ENCODE measurements at places on chromosomes 13 and 19.

- DNase-seq: no peak
Observed at GRCh38 chr13:48333976-48334375, 30.4 kb downstream of the RB1 start.

GRCh38 chr19:38417544-38418506, 8.2 kb downstream of the RASGRP4 start:
- DNase-seq: no peak

GRCh38 chr13:51998723-51999509, 12.3 kb downstream of the ATP7B start:
- DNase-seq: no peak

GRCh38 chr13:101210774-101211173, 205.5 kb downstream of the NALCN start:
- no peak for DNase-seq

GRCh38 chr13:43838909-43839308, 40.6 kb downstream of the CCDC122 start:
- no peak for DNase-seq

DNA sequence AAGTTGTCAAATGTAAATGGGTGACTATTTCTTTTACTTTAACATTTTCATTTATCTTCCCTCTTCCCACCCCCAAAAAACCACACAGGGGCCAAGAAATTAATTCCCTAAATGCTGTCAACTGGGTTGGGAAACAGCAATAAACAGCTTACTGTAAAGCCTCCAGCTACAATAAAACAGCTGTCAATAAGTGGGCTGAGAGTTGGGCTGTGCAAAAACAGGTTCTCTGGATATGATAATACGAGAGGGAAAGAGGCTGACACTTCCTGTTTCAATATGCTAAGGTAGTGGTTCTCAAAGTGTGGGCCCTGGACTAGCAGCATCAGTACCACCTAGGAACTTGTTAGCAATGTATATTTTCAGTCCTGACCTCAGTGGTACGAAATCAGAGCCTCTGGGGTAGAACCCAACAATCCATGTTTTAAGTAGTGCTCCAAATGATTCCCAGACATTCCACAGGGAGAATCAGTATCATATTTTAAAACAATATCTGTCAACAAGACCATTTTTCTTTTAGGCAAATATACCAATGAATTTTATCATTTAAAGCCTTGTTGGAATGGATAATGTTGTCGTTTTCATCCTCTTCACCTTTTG, 8.4 kb downstream of the PCDH9 start:
- DNase-seq: no peak

DNA sequence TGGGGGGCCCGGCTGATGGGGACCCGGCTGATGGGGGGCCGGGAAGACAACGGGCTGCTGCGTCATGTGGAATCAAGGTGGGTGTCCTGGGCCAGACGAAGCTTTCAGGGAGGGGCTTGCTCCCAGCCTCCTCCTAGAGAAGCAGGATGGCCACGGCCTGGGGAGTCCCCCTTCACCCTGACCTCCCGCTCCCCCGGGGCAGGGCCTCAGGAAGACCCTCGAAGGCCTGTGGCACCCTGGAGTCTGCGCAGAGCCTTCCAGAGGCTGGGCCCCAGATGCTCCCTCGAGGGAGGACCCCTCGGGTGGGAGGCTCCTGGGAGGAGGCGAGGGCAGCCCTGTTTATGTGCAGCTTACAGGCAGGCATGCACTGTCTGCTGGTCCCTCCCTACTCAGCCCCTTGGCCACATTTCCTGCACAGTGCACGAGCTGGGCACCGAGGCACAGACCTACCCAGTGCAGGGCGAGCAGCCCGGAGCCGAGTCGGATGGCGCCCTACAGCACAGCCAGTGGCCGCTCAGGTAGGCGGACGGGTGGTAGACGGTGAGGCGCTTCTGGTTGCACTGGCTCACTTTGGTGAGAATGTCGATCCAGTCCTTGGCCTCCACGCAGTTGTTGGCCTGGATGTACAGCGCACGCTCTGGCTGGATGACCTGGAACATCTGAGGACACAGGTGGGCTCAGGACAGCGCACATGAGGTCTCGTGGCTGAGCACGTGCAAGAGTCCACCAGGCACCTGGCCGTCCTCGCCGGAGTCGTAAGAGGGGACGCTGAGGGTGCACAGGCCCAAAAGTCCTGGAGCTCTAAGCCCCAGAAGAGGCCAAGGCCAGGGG, 22.4 kb upstream of the C13orf46 start:
- no peak for DNase-seq

DNA sequence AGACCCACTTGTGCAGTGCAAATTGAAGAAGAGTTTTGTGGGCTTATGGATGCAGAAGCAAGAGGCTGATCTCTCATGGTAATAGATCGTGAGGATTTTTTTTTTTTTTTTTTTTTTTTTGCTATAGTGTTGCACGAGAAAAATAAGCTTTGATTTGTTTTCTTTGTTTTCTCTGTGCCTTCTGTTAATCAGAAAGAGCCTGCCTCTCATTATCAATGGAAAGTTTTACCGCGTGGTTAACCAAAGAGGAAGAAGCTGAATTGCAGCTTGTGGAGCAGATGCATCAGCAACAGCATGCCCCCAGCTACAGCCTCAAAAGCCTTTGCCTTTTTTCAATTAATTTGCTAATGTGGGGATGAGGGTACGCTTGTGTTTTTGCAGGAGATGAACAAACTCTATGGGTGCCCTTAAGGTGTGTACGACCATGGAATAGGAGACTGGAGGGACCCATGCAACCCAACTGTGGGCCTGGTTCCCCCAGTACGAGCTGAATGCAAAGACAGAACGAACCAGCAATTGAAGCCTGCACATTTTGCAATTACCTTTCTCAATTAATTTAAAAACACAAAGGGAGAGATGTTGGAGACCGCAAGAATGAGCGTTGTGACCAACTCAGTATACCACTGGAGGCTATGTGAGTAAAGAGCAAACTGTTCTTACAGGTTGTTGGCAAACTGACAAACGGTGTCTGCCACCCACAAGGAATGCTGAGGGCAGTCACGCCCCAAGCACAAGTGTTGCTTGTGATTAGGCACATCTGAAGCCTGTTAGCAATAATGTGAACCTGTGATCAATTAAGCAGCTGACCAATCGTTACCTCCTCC, 58.6 kb upstream of the SPRY2 start:
- DNase-seq: no peak

DNA sequence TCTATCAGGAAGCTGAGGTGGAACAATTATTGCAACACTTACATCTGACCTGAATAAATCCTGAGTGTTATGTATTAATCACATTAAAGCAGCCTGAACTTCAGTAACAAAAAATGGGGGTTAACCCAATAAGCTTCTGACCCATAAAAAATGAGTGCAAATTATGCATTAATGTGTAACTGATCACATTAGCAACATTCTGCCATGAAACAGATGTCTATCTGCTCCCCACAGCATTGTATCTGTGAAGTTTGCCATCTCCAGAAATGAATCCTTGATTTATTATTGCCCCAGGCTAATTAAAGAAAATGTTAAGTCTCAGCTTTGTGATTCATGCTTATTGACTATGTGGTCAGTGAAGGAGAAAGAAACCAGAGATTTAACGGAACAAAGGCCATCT, 304.9 kb downstream of the PCDH20 start:
- DNase-seq: no peak

Data from stimulated activated CD8-positive, alpha-beta memory T cell treated with anti-CD3 and anti-CD28 coated beads, Interleukin-4, amount 100 ng/mL, for 1 hour (primary cell).